Hematopoietic multipotent progenitor cell treated with erythropoietin and hydrocortisone succinate and interleukin-3 and kit ligand, for 17 days (in vitro differentiated cells): ENCODE measurements at places on chromosomes 2 and 18.

- no peak for DNase-seq
Measured at GRCh38 chr18:3332376-3332775, 70.4 kb downstream of the MYL12B start.

DNA sequence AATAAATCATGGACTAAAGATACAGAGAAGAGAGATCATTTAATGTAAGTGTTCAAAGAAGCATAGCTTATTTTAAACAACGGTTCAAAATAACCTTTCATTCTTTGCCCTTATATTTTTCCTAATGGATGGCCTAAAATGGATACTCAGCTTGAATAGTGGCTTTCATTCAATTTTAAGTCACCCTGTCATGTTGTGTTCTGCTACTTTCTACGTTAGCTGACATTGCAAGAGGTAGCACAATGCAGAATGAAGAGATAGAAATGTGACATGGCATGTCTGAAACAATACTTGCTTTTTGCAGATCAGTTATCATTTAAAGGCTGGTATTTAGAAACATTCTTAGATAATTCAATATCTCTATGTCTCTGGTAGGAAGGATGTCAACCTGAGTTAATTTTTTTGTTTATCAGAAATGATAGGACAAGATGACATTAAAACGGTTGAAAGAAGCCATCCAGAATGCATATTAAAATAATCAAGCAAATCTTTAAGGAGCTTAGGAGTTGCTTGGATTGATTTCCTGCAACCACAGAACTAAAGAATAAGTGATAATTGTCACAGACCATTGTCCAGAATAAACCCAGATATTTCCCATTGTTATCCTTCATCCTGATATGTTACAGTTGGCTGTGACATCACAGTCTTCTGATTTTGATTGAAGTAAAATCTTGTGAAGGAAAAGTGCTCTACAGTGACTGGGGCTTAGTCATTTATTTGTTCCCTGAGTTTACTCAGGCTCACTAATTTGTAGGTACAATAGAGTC, 41.7 kb upstream of the CAVIN2 start:
- DNase-seq = no peak

DNA sequence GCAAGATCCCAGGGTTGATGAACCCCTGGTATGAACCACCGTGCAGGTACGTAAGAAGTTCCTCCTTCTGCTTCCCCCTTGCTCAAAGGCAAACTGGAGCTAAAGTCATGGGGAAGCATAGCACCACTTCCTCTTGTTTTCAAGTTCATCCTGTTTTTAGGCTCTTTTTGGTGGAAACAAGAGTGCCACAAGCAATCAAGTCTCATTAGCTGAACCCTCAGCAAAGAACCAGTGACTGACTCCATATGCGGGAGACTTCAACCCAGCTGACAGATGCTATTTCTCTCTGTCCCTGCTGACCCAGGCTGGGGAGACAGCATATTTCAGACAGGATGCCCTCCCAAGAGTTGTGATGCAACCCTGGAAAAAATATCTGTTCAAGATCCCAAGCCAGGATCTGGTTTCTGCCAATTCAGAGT, 47.7 kb downstream of the BCL2 start:
- no peak for DNase-seq

DNA sequence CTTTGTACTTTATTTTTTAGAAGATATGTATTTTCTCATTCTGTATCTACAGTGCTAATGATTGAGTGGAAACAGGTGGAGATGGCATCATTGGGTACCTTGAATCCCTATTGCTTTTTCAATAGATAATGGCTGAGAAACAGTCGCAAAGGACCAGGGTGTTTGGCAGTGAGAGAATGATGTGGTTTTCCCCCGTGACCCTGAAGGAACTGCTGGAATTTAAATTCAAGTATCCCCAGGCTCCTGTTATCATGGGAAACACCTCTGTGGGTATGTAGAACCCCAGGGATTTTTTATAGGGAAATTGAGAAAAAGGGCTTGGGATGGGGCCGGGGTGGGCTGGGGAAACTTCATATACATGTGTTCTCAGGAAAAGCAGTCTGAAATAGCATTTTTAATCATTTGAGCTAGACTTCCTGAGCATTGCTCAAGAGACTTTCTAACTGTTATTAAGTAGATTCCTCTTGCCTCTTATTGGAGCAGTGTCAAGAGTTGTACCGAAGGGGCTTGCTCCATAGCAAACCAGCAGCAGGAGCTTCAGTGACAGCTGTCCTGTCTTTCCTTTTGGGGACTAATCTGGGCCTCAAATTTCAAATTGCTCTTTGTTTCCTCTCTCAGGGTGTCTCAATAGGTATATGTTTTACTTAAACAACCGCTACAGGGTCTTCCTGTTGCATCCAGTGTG, 18.9 kb downstream of the AOX1 start:
- DNase-seq = no peak

- no peak for DNase-seq
Measured at GRCh38 chr2:195051401-195051800, 605.6 kb upstream of the SLC39A10 start.

DNA sequence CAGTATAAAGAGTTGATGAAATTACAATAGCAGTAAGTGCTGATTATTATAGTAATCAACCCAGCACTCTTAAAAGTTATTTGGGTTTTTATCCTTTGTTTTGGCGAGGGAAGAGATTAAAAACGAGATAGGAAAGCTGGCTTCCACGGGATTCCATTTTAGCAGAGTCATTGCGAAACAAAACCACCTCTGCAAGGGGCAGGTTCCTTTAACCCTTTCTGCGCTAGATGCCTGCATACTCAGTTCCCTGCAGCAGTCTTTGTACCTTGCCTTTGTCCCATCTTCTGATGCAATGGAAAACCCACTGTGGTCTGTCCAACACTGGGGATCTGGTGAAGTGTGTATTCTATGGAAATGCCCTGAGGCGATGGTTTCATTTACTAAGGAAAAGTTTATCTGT, 2.7 kb downstream of the YPEL5 start:
- peak; percentile 35 for DNase-seq

GRCh38 chr18:42072407-42072806, 117.4 kb downstream of the PIK3C3 start:
- no peak for DNase-seq

GRCh38 chr2:12675352-12675795, 41.4 kb upstream of the TRIB2 start:
- DNase-seq = no peak
